Naive thymus-derived CD8-positive, alpha-beta T cell (primary cell): ENCODE measurements at places on chromosomes 7 and 10.

- H3K4me3 ChIP-seq: no peak overlapping the region
- H3K27ac ChIP-seq: no peak overlapping the region
- H3K36me3 ChIP-seq: no peaks in the 10 kb centered on the region
Observed at GRCh38 chr7:123237-123636, 69.1 kb upstream of the FAM20C start.

DNA sequence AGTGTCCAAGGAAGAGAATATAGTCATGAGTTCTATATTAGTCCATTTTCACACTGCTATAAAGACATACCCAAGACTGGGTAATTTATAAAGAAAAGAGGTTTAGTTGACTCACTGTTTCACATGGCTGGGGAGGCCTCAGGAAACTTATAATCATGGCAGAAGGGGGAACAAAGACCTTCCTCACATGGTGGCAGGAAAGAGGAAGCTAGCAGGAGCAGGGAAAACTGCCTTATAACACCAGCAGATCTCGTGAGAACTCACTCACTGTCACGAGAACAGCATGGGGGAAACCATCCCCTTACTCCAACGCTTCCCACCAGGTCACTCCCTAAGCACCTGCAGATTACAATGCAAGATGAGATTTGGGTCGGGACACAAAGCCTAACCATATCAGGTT is 139.0 kb upstream of the ZNF438 start:
- no peaks in the 10 kb centered on the region for H3K4me1 ChIP-seq
- H3K4me3 ChIP-seq: no peak overlapping the region
- no peaks in the 10 kb centered on the region for H3K36me3 ChIP-seq
- no peak for DNase-seq
- no peaks in the 10 kb centered on the region for H3K27me3 ChIP-seq

DNA sequence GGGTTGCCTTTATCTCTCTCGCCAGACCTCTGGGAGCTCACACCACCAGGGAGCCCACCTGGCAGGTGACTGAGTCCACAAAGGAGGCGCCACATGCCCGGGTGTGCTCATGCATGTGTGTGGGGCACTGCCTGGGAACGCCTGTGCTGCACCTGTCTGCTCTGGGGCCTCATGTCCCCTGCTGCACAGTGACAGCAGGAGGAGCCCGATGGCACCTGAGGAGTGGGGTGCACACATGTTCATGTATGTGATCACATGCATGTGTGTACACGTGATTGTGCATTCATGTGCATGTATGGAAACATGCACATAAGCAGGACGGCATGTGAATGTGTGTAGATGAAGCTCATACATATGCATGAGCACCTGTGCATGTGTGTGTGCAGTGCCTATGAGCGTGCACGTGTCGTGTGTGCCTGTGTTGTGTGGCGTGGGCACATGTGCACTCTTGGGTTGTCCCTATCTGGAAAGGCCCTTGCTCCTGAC is 22.0 kb downstream of the YKT6 start:
- no peak overlapping the region for H3K4me3 ChIP-seq
- H3K27me3 ChIP-seq: peaks cover 6% of the 10 kb centered on the region
- no peak overlapping the region for H3K27ac ChIP-seq
- no peaks in the 10 kb centered on the region for H3K36me3 ChIP-seq

- H3K27ac ChIP-seq: no peak overlapping the region
- no peak overlapping the region for H3K4me3 ChIP-seq
- H3K27me3 ChIP-seq: peaks cover 7% of the 10 kb centered on the region
- DNase-seq: no peak
- H3K36me3 ChIP-seq: no peaks in the 10 kb centered on the region
Observed at GRCh38 chr10:120962756-120963593, 111.8 kb downstream of the WDR11 start.

GRCh38 chr10:114297136-114297705 is 58.2 kb downstream of the VWA2 start:
- no peaks in the 10 kb centered on the region for H3K27me3 ChIP-seq
- H3K4me3 ChIP-seq: no peak overlapping the region
- H3K36me3 ChIP-seq: peaks cover 58% of the 10 kb centered on the region
- H3K4me1 ChIP-seq: peaks cover 2% of the 10 kb centered on the region
- no peak overlapping the region for H3K27ac ChIP-seq

GRCh38 chr7:67913604-67914003 is 917.0 kb downstream of the TYW1 start:
- DNase-seq: no peak
- peaks cover 4% of the 10 kb centered on the region for H3K4me1 ChIP-seq
- H3K4me3 ChIP-seq: no peak overlapping the region
- H3K36me3 ChIP-seq: no peaks in the 10 kb centered on the region
- H3K27me3 ChIP-seq: no peaks in the 10 kb centered on the region

DNA sequence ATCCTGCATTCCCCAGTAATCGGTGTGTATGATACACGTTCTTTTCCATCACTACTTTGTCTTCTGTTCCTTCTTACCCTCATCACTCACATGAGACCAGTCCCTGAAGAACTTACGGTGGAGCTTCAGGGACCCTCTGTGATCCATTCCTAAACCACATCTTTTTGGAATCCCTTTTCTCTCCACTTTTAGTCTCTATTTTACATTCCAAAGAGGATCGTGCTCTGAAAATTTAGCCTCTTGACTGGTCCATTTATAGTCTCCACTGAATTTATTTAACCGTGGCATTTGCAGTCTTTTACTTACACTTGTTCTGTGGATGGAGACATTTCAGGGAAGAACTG is 109.1 kb downstream of the NT5C2 start:
- peaks cover 7% of the 10 kb centered on the region for H3K36me3 ChIP-seq
- H3K4me3 ChIP-seq: no peak overlapping the region
- no peaks in the 10 kb centered on the region for H3K4me1 ChIP-seq
- DNase-seq: no peak
- peak overlapping the region; percentile 44 for H3K27ac ChIP-seq
- no peaks in the 10 kb centered on the region for H3K27me3 ChIP-seq

DNA sequence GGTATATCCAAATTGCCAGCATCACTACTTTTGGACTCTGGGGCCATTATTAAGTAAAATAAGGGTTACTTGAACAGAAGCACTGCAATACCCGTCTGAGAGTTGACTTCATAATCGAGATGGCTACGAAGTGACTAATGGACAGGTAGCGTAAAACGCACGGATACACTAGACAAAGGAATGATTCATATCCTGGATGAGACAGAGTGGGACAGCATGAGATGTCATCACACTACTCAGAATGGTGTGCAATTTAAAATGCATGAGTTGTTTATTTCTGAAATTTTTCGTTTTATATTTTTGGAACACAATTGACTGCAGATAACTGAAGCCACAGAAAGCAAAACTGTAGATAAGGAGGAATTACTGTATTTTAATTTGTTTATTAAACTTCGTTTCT is 421.5 kb upstream of the LRGUK start:
- no peak overlapping the region for H3K27ac ChIP-seq
- no peak overlapping the region for H3K4me3 ChIP-seq
- no peak for DNase-seq
- no peaks in the 10 kb centered on the region for H3K4me1 ChIP-seq
- H3K36me3 ChIP-seq: no peaks in the 10 kb centered on the region

DNA sequence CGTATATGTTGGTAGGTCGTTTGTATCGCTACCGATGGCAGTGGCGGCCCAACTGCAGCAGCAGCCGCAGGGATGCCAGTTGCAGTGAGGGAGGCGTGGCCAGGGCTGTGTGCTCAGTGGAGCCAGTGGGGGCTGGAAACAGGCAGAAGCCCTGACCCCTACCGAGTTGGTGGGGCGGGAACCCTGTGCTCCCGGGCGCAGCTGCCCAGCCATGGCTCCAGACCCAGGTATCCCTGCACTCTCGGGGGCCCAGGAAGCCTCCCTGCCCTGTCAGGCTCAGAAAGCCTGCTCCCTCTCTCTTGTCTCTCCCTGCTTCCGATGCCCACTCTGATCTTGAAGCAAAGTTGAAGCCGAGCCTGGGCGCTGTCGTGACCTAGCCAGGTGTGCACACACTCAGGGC is 78.6 kb upstream of the ITGB1 start:
- H3K27me3 ChIP-seq: no peaks in the 10 kb centered on the region
- no peaks in the 10 kb centered on the region for H3K4me1 ChIP-seq
- no peak overlapping the region for H3K4me3 ChIP-seq
- no peak for DNase-seq
- no peak overlapping the region for H3K27ac ChIP-seq

GRCh38 chr10:48800007-48800675 is 115.5 kb downstream of the WDFY4 start:
- peak overlapping the region; percentile 26 for H3K4me3 ChIP-seq
- H3K4me1 ChIP-seq: peaks cover 15% of the 10 kb centered on the region
- peaks cover 4% of the 10 kb centered on the region for H3K36me3 ChIP-seq
- DNase-seq: no peak
- H3K27me3 ChIP-seq: no peaks in the 10 kb centered on the region
- H3K27ac ChIP-seq: peak overlapping the region; percentile 92

DNA sequence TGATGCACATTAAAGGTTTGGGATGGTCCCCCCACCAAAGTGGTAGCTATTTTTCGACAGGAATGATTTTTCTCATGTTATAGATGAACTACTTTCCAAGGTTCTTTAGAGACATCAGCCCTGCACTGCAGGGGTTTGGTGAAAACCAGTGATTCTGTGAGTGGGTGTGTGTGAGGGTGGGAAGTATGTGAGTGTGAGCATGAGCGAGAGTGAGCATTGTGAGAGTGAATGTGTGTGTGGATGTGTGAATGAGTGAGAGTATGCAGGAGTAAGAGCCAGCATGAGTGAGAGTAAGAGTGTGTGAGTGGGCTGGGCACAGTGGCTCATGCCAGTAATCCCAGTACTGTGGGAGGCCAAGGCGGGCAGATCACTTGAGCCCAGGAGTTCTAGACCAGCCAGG is 75.0 kb downstream of the GOLGA7B start:
- no peaks in the 10 kb centered on the region for H3K36me3 ChIP-seq
- H3K4me1 ChIP-seq: no peaks in the 10 kb centered on the region
- no peak overlapping the region for H3K27ac ChIP-seq
- no peak for DNase-seq
- no peak overlapping the region for H3K4me3 ChIP-seq

DNA sequence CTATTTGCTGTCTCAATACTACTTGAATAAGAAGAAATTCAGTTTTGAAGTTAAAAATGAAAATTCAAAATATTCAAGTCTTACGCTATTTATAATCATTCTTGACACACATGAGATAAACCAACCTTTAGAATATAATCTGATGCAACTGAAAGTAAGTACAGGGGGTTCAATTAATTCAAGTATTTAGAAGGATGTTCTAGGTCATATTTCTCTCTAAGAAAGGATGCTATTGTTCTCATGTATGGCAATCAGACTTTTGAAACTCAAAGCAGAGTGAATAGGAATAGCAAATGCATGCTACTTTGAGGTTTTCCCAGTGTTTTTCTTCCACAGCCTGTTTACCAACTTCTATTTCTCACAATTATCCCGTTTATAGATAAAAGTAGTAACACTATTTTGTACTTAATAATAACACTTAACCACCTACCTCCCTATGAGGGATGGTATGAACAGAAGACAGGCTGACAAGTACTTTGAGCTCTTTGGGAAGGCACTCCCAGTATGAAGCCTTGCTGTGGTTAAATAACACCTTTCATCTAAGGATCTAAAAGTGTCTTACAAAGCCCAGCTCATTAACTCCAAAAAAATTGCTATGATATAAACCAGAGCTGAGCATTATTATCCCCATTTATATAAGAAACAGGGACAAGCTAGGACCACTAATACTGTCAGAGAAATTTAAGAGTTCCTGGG is 18.0 kb upstream of the SPOCK2 start:
- H3K36me3 ChIP-seq: peaks cover 5% of the 10 kb centered on the region
- peak overlapping the region; percentile 76 for H3K4me3 ChIP-seq

- H3K36me3 ChIP-seq: no peaks in the 10 kb centered on the region
Observed at GRCh38 chr7:50589364-50589763, 24.2 kb upstream of the DDC start.

GRCh38 chr10:66627156-66627555 is 298.7 kb upstream of the LRRTM3 start:
- no peak overlapping the region for H3K27ac ChIP-seq
- no peak overlapping the region for H3K4me3 ChIP-seq
- no peaks in the 10 kb centered on the region for H3K36me3 ChIP-seq
- no peaks in the 10 kb centered on the region for H3K4me1 ChIP-seq
- H3K27me3 ChIP-seq: no peaks in the 10 kb centered on the region
- no peak for DNase-seq

GRCh38 chr7:139914306-139915267 is 85.5 kb downstream of the TBXAS1 start:
- peak overlapping the region; percentile 75 for H3K27ac ChIP-seq
- no peaks in the 10 kb centered on the region for H3K36me3 ChIP-seq
- H3K4me3 ChIP-seq: no peak overlapping the region
- peaks cover 12% of the 10 kb centered on the region for H3K4me1 ChIP-seq
- peaks cover 4% of the 10 kb centered on the region for H3K27me3 ChIP-seq

GRCh38 chr7:78620920-78621319 is 822.3 kb downstream of the PHTF2 start:
- no peaks in the 10 kb centered on the region for H3K36me3 ChIP-seq
- H3K27ac ChIP-seq: no peak overlapping the region
- H3K4me1 ChIP-seq: no peaks in the 10 kb centered on the region
- no peak for DNase-seq
- no peak overlapping the region for H3K4me3 ChIP-seq

GRCh38 chr7:22167482-22167881 is 189.5 kb downstream of the RAPGEF5 start:
- no peak for DNase-seq
- H3K4me3 ChIP-seq: no peak overlapping the region
- no peaks in the 10 kb centered on the region for H3K4me1 ChIP-seq

GRCh38 chr7:134996097-134996550 is 9.8 kb downstream of the AGBL3 start:
- H3K36me3 ChIP-seq: peaks cover 14% of the 10 kb centered on the region
- no peaks in the 10 kb centered on the region for H3K27me3 ChIP-seq
- peak overlapping the region; percentile 86 for H3K4me3 ChIP-seq
- no peak for DNase-seq

DNA sequence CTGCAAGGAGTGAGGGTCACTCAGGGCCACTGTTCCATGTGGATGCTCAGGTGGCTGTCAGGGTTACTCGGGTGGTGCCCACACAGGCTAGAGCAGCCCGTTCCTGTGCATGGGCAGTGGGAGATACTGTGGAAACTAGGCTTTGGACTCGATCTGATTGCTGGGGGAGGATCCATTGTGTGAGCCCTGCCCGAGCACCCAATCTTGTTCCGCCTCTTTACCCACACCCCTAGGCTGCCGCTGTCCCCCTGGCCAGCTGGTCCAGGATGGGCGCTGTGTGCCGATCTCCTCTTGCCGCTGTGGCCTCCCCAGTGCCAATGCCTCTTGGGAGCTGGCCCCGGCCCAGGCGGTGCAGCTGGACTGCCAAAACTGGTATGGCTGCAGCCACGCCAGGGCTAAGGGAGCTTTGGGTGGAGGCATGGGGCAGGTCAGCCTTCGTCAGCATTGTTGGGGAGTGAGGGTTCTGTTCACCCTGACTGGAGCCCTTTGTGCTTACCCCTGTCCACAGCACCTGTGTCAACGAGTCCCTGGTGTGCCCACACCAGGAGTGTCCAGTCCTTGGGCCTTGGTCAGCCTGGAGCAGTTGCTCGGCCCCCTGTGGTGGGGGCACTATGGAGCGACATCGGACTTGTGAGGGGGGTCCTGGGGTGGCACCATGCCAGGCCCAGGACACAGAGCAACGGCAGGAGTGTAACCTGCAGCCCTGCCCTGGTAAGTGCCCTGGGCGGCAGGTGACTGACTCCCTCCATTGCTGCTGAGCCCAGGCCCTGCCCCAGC is 12.4 kb upstream of the ZNF862 start:
- H3K27ac ChIP-seq: no peak overlapping the region
- no peak overlapping the region for H3K4me3 ChIP-seq
- H3K27me3 ChIP-seq: no peaks in the 10 kb centered on the region
- peaks cover 20% of the 10 kb centered on the region for H3K4me1 ChIP-seq
